Right renal pelvis (tissue), 4 donors: ENCODE measurements at places on chromosomes 13 and 19.

DNA sequence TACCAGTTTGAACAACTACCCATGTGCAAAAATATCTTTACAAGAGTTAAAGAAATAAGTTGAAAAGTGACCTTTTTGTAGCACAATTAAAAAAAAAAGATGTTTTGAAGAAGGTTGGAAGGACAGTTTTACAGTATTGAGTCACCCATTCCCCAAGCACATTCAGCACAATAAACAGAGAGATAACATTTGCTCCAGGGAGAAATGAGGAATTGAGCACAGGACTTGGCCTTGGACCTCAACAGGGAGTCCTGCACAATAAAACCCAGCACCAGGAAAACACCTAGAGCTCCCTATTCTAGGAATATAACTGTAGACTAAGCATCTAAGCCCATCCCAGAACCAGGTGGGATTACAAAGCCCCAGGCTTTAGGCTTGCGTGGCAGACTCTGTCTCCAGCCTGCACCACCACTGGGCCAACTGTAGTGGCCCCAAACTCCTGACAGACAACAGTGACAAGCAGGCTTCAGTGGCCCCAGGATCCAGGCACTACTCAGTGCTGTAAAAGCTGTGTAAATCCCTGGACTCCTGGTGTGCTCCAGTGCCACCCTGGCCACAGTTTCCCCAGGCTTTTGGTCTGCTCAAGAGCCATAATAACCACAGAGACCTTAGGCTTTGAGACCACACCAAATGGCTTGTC lies 857.2 kb downstream of the SLITRK1 start:
- DNase-seq, result no peak

DNA sequence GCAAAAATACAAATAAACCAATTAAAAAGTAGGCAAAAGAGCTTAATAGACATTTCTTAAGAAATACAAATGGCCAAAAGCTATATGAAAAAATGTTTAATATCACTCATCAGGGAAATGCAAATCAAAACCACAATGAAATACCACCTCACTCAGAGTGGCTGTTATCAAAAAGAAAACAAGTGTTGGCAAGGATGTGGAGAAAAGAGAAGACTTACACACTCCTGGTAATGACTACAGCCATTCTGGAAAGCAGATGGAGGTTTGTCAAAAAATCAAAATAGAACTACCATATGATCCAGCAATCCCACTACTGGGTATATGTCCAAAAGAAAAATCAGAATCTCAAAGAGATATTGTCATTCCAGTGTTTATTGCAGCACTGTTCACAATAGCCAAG lies 223.5 kb upstream of the SLC10A2 start:
- DNase-seq, result no peak

DNA sequence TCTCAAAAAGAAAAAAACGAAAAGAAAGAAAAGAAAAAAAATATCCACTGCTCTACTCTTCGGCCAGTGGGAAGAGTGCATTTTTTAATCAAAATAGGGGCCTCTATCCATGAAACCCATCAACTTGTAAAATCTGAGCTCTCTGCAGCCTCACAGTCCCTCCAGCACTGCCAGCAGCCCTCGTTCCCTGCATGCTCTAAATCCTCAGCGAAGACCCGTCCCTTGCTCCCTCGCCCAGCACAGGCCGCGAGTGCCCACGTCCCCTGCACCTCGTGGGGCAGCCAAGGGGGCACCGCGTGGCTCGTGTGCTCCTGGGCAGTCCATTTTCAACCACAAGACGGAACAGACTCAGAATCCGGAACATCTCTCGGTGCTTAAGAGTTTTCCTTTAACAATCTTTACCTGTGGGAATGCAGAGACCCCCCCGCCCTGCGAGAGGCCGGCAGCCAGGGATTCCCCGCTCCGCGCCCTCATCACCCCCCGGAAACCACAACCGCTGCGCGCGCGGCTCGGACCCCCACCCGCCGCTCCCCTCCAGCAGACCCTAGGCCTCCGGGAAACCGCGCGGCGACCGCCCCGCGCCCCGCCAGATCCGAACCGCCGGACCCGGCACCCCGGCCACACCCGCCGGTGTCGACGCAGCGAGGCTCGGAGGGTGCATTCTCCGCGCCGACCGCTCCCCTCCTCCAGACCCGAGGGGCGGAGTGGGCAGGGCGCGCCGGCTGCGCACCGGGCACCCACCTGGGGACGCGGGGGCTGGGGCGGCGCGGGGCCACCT lies 638 bp downstream of the ANKRD27 start:
- no peak for DNase-seq

- no peak for DNase-seq
These were observed 88.8 kb downstream of the GNG7 start for GRCh38 chr19:2613507-2614295.

GRCh38 chr13:99431927-99432608 lies 69.2 kb upstream of the TM9SF2 start:
- no peak for DNase-seq

DNA sequence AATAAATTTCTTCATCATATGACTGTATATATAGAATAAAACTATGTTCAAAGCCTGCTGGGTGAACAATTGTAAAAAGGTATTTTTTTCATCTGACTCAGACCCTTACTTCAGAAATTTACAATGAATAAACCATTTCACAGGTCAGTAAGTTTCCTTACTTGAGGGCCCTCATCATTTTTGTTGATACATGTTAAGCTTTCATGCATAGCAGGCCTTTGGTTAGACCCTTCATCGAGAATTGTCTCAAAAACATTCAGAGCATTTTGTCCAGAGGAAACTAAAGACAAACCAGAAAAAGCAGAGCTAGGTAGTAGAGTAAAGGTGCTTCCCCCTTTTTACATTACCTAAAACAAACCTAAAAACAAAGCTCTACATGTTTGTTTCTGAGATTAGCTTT lies 46.2 kb downstream of the FNDC3A start:
- DNase-seq, result no peak

DNA sequence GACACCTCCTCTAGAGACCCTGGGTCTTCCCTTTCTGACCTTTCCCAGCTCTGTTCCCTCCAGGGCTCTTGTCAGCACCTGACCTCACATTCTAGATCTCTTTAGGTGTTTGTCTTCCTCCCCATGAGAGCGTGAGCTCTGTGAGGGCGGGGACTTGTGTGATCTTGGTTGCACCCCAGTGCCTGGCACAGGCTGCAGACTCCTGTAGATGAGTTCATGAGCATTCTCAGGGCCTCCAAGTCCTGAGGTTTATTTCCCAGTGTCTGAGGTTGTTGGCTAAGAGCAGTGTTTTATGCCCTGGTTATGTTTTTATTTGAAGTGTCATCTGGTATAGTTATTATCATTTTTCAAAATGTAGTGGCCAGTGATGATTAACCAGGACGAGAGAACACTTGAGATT lies 596 bp downstream of the CEACAM4 start:
- DNase-seq, result no peak

- no peak for DNase-seq
These were observed 872 bp downstream of the HOMER3 start for GRCh38 chr19:18939922-18940768.

DNA sequence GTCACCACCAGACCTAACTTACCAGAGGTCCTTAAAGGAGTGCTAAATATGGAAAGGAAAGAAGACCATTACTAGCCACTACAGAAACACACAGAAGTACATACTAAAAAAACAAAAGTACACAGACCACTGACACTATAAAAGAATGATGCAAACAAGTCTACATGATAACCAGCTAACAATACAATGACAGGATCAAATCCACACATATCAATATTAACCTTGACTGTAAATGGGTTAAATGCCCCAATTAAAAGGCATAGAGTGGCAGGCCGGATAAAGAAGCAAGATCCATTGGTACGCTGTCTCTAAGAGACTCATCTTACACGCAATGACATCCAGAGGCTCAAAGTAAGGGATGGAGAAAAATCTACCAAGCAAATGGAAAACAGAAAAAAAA lies 47.2 kb downstream of the UBL3 start:
- DNase-seq, result no peak

GRCh38 chr13:51541037-51541436 lies 43.2 kb upstream of the WDFY2 start:
- no peak for DNase-seq

- DNase-seq, result no peak
These were observed 9.3 kb downstream of the PLEKHF1 start for GRCh38 chr19:29674374-29675119.

DNA sequence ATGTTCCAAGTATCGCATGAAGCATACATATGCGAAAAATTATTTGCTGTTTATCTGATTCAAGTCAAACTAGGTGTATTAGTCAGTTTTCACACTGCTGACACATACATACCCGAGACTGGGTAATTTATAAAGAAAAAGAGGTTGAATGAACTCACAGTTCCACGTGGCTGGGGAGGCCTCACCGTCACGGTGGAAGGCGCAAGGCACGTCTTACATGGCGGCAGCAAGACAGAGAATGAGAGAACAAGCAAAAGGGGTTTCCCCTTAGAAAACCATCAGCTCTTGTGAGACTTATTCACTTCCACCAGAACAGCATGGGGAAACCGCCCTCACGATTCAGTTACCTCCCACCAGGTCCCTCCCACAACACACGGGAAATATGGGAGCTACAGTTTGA lies 13.0 kb upstream of the PROZ start:
- DNase-seq, result no peak

DNA sequence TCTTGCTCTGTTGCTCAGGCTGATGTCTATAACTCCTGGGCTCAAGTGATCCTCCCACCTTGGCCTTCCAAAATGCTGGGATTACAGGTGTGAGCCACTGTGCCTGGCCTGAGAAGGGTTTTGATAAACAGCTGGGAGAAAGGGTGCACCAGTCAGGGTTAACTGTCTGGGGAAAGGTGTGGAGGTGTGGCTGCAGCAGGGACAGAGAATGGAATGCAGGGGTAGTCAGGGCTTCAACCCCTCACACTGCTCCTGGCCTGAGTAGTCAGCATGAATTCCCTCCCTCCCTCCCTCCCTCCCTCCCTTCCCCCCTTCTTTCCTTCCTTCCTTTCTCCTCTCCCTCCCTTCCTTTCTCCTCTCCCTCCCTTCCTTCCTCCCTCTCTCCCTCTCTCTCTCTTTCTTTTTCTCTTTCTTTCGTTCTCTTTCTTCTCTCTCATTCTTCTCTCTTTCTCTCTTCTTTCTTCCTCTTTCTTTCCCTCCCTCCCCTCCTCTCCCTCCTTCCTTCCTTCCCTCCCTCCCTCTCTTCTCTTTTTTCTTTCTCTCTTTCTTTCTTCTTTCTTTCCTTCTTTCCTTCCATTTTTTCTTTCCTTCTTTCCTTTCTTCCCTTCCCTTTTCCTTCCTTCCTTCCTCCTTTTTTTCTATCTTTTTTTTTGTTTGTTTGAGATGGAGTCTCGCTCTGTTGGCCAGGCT lies 16.0 kb downstream of the MYO1F start:
- DNase-seq, result no peak

DNA sequence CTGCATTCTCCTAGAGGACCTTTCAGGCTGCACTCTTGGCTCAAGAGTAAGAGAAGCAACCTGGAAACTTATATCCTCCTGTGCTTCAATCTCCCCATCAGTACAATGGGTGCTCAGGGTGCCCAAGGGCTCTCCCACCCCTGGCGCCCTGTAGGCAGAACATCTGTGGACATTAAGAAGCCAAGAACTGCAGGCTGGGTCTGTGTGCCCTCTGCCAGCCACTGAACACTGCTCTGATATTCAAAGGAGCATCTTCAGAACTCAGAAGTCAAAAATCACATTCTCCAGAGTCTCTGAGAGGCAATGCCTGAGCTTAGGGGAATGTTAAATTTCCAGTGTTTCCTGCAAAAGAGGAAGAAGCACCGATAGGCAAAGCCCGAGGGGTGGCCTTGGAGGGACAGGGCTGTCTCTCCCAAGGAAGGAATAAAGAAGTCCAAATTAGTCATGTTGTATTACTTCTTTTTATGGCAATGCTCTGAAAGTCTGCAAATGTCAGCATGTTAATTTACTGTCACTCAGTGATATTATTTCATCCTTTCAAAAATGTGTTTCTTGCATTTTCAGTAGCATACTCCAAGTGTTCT lies 88.1 kb downstream of the TSHZ3 start:
- no peak for DNase-seq

GRCh38 chr13:67318398-67318797 lies 88.3 kb upstream of the PCDH9 start:
- no peak for DNase-seq

DNA sequence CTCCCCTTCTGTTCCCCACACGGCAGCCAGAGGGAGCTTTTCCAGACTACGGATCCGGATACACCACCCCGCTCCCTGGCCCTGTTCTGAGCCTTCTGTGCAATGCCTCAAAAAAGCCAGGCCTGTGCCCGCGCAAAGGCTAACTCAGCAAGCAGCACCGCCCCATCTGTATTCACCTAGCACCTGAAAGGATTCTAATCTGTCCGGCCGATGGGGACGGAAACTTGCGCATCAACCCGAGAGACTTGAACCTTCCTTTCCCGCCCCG lies 589 bp downstream of the ZBTB45 start:
- peak; percentile 52 for DNase-seq

GRCh38 chr19:54196536-54196935 lies 4.1 kb upstream of the RPS9 start:
- no peak for DNase-seq

- no peak for DNase-seq
These were observed 172.4 kb downstream of the KDM4B start for GRCh38 chr19:5141129-5141849.

DNA sequence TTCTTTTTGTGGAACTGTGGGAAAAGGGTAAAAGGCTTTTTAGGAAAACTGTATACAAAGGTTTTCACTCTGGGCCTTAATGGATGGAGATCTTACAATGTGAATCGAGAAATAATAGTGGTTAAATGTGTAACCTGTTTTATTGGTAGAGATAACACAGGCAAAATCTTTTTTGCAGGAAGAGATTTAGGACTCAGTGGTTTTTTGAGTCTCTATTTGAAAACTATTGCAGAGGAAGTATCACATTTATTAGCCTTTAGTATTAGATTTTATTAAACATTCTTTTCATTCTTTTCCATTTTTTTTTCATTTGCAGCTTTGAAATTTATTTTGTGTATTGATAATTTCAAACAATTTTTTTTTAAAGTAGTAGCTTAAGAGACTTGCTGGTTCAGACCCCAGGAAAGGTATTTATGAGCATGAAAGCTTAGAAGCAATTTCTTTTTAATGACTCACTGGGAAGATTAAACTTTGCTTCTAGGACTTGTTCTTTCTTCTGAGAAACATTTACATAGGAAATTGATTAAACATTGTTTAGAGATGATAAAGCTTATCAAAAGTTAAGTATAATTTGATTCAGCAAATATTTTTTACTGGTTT lies 10.5 kb downstream of the KLF5 start:
- DNase-seq, result no peak

GRCh38 chr19:49924004-49924880 lies 4.8 kb upstream of the ATF5 start:
- no peak for DNase-seq

- no peak for DNase-seq
These were observed 10.1 kb downstream of the RGCC start for GRCh38 chr13:41467425-41467945.

- no peak for DNase-seq
These were observed 11.9 kb upstream of the SULT2B1 start for GRCh38 chr19:48540110-48540509.

GRCh38 chr13:64936879-64937278 lies 2293.3 kb downstream of the PCDH9 start:
- DNase-seq, result no peak
